Fibroblast of skin of left quadriceps (primary cell): ENCODE measurements at places on chromosomes 7 and 10.

DNA sequence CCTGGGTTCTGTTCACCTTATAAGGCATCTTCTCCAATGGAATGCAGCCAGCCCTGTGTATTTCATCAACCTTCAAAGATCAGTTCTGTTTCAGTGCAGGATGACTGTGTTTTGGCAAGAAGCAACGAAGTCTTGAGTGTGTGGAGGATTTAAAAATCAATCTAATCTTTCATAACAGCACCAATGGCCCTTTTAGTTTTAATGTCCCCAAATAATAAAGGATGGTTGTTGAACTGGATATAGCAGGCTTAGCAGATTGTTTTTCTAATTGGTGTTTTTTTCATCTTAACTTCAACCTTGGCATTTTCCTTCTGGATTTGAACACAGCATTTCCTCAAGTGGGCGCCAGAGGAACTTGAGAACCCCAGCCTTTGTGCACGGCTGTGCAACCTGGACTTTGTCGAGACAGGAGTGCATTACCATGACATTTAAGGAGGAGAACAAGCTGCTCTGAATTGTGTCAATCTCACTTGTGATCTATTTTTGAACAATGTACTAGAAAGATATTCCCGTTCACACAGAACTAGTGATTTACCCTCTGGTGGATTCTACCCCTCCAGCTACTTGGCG lies 313.3 kb upstream of the AKR1E2 start:
- DNase-seq, result peak; percentile 86

DNA sequence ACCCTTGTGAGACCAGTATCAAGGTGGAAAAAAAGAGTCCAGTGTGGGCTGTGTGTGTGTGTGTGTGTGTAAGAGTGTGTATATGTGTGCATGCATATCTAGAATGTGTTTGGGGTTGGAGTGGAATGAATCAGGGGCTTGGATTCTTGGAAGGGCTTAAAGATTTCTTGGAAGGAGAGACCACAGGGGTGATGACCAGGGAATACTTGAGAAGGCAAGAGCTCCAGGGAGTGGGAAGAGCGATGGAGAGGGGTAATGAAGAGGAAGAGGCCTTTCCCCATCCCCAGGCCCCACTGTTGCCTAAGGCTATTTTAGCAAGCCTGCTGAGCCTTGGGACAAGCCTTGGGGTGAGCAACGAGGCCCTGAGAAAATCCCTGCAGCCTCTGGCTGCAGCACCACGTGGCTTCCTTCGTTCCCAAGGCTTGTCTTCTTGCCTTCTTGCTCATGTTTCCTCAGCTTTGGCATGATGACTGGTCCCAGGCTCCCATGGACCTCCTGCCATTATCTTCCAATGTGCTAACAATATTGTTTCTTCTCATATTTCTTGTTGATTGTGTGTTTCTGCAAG lies 663.4 kb downstream of the INHBA start:
- peak; percentile 67 for DNase-seq

- no peak for DNase-seq
Measured at GRCh38 chr10:5616836-5617235, 49.6 kb downstream of the ASB13 start.

DNA sequence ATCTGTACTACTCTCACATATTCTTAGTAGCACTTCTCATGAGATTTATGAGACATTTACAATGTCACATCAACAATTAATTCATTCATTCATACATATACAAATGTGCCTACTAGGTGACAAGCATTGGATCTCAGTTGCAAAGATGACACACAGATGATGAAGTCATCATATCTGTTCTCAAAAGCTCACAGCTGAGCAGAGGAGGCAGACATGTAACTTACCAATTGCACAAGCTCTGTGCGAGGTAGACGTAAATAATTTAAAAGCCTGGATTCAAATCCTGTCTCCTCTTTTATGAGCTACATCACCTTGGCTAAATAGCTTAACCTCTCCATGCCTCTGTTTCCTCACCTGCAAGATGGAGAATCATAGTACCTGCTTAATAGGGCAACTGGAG lies 109.4 kb upstream of the FAM133B start:
- DNase-seq, result no peak

DNA sequence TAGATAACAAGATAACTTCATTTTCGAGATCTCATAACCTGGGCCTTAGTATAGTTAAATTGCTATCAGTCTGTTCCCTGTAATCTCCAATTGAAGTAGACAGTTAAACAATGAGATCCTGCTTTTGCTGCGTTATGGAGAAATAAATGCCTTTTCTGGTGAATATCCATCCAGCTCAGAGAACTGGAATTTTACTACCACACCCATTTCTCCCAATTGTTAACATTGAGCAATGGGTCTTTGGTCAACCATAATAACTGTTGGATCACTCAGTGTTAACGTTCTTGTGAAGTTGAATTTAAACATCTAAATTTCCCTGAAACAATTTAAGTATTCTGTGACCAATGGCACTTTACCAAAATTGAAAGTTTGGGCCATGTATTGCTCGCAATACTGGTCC lies 3.0 kb downstream of the CALU start:
- peak; percentile 36 for DNase-seq
